ENCODE measurements at places on chromosomes 4 and X. TPM values are rescaled to one million over a fixed set of nuclear protein-coding genes. Genes with fewer than 3 reads are reported as not detected.

The GLRA2 gene
- total RNA-seq, result not detected

DNA sequence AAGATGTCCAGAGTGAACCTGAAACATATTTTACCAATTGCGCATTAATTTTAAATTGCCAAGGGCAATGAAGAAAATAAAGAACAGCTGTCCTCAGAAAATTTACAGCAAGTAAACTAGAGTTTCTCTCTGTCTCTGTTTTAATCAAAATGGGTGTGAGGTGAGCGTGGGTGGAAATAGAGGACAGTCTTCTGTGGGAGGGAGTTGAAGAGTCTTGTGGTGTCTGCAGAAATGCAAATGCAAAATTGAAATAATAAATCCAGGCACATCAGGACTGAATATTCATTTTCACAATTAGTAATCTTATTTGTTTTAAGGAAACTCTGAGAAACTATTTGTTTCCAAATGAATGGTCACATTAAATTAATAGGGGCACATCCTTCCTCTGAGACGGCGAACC is 192.0 kb downstream of the ARHGAP10 start:
- no peak for DNase-seq

GRCh38 chr4:183163135-183163534 is 64.1 kb downstream of the WWC2 start:
- DNase-seq, result no peak

- DNase-seq, result no peak
These were observed 24.6 kb downstream of the SEPTIN11 start for GRCh38 chr4:76974150-76974549.

GRCh38 chrX:5595570-5595969 is 633.1 kb downstream of the NLGN4X start:
- no peak for DNase-seq

The HSFX2 gene
- 1.2 TPM for total RNA-seq

- no peak for DNase-seq
These were observed 72.4 kb downstream of the PALLD start for GRCh38 chr4:168569066-168569930.

DNA sequence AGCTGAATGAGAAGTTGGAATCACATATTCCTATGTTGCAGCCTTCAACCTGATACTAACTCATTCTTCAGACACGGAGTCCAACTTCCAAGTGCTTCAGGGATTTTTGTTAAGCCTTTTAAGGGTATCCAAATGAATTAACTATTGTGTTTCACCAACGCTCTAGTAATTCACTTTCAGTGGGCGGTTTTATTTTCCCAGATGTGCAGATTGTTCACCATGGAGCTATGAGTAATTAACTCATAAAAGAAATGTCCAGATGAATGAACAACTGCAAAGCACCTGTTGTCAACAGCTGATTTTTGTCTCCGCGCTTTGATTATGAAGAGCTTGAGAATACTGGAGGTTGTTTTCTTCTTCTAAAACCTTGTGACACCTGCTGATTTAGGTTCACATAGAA is 187.6 kb downstream of the CBR4 start:
- DNase-seq, result no peak

GRCh38 chrX:129239371-129239770 is 283.9 kb downstream of the SMARCA1 start:
- no peak for DNase-seq

GRCh38 chr4:183926950-183927349 is 21.8 kb downstream of the STOX2 start:
- no peak for DNase-seq

- no peak for DNase-seq
These were observed 217.5 kb downstream of the VEGFC start for GRCh38 chr4:176575141-176575730.

DNA sequence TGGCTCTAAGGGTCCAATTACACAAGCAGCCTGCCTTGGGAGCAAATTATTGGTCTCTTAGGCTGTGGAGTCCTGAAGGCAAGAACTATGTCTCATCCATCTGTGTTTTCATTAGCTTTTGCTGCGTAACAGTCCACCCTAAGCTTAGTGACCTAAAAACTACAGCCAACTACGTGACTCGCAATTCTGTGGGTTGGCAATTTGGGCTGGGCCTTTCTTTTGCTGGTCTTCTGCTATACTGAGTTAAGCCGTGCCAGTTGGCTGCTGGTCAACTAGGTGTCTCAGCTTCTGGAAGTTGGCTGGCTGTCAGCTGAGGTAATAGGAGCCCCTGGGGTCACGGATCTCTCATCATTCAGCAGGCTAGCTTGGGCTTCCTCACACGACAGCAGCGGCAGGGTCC is 205.6 kb upstream of the S100G start:
- no peak for DNase-seq

All from H7 (cell line).